GM06990 (cell line): ENCODE measurements at places on chromosomes 1 and 21.
A peak's percentile ranks its signal among the peaks of the same experiment; 100 is the strongest.

DNA sequence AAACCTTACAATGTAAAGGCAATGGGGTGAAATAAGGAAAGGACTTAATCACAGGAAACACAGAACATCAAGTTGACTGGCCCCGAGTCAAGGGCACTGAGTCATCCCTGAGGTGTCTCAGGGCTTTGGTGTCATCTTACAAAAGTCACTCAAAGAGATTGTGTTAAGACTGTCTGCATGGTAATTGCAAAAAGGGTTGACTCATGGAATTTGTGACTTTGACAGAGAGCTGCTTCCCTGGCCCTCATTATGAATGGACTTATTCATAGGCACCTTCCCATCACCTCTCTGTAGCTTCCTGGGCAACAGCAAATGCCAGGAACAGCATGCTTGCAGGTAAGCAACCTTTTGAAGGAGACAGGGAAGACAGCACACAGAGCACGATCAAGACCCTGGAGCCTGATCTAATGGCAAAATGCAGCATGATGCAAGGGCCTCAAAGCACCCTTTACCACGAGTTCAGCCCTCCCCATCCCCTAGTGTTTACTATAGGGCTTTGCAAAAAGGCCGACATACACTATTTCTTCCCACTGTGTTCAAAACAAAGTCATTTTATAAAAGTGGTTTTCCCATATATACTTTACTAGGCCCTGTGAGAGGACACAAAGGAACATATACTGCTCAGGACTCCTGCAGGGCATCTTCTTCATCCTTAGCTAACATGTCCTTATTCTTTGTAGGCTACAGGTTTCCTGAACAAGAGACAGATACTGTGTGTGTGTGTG lies 17.1 kb downstream of the ZP4 start:
- DNase-seq = no peak

DNA sequence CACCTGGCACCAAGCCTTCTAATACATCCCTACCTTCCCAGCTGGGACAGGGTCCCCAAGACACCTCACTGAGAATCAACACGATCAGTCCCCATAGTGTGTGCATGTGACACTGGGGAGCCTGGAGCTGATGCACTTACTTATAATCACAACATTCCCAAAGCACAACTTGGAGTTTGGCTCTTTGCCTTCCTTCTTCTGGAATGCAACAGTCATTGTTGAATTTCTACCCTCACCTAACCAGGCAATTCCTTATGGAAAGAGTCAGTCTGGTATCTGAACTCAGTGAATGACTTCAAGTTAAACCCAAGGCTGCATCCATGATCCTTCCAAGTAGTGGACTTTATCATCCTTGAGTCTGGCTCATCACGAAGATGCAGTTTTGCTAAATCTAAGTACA lies 86.1 kb downstream of the DSCAM start:
- DNase-seq = no peak

DNA sequence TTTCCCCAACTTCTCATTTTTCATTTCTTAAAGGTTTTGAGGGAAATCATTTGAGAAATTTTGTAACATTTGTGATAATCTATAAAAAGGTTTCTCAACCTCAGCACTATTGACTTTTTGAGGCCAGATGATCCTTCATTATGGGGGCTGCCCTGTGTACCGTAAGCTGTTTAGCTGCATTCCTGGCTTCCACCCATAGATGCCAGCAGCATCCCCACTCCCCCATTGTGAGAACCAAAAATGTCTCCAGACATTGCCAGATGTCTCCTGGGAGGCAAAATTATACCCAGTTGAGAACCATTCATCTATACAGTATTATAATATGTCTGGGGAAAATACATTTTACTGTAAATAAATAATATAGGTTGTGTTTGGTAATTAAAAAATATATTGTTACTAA lies 146.0 kb downstream of the PBX1 start:
- DNase-seq = no peak

DNA sequence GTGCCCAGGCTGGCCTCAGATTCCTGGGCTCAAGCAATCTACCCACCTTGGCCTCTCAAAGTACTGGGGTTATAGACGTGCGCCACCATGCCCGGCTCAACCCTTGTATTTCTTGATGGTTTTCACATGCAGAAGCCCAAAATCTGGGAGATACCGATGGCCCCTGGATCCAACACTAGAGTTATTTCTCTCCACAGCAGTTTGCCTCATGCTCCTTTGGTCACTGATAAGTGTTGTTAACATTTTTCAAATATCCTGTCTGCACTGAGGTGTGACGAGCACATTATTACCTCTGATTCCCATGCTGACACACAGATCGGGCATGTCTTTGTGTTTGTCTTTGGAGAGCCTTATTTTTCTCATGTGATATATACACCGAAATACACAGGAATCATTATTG lies 107.0 kb downstream of the KIF26B start:
- no peak for DNase-seq

DNA sequence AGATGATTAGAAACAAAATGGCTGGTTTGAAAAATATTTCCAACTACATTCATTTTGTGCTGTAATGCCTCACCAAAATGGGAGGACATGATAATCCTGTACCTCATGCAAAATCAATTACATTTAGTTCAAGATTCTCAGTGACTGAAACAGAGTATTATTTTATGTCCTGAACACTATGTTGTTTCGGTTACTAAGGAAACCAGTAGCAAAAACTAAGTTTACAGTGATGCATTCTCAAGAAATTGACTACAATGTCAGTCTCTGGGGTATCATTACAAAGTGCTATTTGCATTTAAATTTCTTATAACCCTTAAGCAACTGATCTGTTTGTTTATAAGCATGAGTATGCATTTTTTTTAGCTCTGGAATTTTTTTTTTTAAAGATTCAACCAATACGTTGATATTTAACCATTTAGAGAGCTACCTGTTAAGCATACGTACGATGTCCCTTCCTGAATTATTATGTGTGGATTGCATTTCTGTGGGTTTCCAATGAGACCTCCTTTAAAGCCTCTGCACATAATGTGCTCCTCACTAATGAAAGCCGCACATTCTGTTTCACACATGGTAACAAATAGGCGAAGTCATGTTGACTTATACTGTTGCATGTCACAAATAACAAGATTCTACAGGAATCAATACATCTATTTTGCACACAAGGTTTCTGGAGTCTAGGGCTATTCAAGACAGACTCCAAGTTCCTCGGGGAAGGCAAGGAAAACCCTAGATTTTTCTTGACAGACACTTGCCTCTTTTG lies 1035.7 kb downstream of the ADGRL2 start:
- DNase-seq = no peak

- no peak for DNase-seq
Observed at GRCh38 chr1:209890641-209891330, 47.2 kb upstream of the SYT14 start.

- DNase-seq = peak; percentile 4
Observed at GRCh38 chr21:10521091-10521598, at the start of gene TPTE. TSS of gene TPTE (plus strand) at chr21:10521583. CDS start at chr21:10538724, 17,141 bp downstream.

DNA sequence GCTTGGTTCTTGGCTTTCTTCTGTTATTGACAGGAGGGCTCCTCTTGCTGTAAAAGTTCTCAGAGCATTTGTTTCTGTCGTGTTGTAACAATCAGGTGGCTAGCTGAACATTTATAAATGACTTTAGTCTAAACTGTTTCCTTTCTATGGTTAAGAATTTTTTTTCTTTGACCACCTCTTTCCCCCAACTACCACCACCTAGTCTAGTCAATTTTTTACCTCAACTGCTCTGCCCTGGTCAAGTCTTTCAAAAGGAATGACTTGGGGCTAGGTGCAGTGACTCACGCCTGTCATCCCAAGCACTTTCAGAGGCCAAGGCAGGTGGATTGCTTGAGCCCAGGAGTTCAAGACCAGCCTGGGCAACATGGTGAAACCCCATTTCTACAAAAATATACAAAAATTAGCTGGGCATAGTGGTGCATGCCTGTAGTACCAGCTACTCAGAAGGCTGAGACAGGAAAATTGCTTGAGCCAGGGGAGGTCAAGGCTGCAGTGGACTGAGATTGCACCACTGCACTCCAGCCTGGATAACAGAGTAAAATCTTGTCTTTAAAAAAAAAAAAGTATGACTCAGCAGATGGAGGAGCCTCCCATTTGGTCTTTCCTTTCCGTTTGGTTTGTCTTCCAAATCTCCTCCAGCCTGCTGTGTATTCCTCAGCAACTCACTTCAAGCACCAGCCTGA lies 40.7 kb downstream of the MAP3K21 start:
- DNase-seq = no peak
